ENCODE measurements at places on chromosomes 11 and 22.
A peak's percentile ranks its signal among the peaks of the same experiment; 100 is the strongest.

DNA sequence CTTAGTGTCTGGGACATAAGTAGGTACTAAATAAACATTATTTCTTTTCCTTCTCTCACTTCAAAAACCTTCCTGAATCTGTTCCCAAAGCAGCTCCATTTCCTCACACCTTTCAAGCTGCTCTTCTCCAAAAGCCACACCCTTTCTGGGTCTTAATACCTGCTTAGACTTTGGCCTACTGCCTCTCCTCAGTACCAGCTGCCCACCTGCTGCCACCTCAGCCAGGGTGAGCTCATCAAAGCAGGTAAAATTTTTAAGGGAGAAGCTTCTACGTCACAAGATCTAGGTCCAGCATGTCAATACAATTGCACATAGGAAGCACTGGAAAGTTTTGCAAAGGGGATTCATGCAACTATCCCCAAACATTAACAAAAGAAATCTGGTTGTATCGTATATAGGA lies 108.4 kb downstream of the RPL27A start:
- DNase-seq, result no peak

DNA sequence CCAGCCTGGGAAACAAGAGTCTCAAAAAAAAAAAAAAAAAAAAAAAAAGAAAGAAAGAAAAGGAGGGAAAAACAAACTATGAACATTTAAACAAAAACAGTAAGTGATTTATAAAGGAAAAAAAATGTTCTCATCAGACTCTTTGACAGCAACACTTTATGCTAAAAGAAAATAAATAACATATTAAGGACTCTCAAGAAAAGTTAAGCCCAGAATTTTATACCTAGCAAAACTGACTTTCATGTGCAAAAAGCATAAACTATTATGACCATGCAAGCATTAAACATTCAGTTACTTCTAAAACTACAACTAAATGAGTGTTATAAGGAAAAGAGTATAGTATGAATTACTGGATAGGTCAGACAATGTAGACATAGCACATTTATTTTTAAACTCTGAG lies 68.4 kb downstream of the FBLN1 start:
- DNase-seq, result no peak

DNA sequence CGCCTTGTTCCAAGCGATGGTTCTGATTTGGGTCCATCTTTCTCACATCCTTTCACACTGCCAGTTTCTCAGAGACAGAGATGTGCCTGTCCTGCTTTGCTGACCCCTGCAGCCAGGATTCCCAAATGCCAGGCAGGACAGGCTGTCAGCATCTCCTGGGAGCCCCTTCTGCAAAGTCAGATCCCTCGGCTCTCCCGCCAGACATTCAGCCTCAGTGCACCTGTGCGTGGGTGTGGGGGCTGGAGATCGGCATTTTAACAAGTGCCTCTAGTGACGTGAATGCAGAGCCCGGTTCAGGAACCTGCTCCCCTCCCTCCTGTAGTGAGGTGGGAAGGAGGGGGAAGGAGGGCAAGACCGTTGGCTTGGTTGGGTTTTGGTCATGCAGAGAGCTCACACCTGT lies 108.9 kb upstream of the FGF3 start:
- DNase-seq, result no peak

DNA sequence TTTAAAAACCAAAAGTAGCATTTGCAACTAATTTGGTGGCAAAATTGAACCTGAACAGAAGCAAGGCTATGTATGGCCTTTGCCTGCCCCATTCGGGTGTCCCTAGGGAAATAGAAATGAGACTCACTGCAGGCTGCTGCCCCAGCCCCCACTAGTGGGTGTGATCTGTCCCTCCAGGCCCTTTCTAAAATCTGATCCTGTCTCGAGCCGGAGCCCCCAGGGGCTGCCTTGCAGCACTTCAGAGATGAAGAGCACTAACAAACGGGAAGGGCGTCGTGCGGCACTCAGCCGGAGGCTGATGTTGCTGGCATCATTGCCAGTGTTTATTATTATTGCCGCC lies 43.2 kb downstream of the CD82 start:
- no peak for DNase-seq

DNA sequence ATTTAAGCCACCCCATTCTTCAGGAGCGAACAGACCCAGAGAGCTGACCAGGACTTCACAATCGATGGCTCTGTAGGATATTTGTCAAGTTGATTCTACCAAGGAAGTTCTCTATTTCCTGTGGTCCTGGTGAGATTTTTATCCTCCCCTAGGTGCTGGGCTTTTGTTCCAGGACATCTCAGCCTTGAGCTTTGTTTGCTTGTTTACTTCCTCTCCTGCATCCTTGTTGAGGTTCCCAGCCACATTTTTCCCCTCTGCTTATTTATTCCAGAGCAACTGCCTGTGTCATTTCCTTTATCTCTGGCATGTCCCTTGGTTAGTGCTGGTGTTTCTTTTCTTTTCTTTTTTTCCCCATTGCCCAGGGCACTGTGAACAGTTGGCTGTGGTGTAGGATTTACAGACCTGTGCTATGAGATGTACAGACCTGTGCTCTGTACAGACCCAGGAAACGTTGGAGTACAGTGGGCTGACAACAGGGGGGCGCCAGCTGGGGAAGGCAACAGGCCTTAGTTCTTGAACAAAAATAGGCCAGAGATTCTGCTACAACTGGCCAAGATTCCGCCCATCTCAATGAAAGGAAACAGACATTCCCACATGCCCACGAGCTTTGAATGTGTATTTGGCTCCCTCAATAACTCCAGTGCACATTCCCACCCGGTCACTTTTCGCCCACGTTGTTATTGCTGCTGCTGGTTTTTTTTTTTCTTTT lies 235.9 kb upstream of the DDI1 start:
- DNase-seq, result peak; percentile 4

DNA sequence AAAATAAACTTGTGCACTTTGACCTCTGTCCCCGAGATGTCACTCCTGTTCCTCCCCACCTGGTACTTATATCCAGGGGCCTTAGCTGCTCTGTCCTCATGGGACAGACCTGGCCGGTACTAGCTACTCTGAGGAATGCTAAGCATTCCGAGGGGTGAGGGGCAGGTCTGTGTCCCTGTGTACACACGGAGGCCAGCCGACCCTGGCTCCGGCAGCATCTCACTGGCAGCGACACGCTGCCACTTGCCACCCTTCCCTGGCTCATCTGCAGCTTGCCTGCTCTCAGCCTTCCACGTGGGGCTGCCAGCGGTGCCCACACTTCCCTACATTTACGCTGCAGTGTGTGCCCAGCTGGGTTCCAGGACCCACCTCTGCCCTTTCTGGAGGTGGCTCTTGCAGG lies 21.6 kb upstream of the TEF start:
- DNase-seq, result no peak

DNA sequence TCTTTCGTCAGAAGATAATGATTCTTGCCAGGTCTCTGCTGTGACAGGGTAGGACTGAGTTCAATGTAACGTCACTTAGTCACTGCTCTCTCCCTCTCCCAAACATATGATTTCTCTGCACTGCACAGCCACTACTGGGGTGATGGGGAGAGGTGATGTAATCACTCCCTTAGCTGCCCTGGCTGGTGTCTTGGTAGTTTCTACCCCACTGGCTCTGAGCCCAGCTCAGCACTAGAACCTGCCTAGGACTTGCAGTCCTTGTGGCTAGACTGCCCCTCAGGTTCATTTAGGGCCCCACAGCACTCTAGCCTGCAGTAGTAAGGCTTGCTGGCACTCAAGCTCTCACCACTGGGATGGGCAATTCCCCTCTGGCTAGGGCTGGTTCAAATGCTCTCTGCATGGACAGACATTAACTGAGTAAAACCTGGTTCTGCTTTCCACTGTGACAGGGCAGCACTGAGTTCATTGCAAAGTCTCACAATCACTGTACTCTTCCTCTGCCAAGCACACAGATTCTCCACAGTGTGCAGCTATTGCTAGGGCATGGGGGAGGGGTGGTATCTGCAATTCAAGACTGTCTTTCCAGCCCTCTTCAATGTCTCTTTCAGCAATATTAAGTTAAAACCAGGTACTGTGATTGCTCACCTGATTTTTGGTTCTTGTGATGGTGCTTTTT lies 571.4 kb upstream of the FAT3 start:
- no peak for DNase-seq

DNA sequence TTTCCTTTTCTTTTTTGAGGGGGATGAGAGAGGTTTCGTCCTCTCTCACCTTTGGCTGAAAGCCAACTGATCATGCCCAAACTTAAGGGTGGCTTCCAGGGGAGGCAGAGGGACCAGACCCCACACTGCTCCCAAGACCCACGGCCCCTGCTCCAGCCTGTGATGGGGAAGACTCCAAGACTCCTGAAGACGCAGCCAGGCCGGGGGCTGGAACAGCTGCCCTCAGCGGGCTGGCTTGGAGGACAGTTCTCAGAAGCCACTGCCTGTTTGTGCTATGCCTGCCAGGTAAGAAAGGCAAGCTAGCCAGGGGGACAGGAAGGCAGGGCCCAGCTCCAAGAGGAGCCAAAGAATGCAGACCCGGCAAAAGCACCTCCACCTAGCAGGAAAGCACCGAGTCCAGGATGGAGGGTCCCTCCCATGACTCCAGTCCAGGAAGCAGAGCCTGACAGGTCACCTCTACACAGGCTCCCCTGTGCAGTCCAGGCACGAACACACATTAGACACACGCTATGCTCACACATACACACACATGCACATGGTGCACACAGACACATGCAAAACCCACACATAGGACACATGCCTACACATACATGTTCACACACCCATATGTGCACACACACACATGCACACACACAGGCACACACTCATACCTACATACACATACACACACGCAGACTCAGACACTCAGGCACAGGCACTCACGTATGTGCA lies 31.3 kb downstream of the GNB1L start:
- no peak for DNase-seq

- DNase-seq, result no peak
These were observed 12.8 kb downstream of the FBXO3 start for GRCh38 chr11:33761471-33761870.

DNA sequence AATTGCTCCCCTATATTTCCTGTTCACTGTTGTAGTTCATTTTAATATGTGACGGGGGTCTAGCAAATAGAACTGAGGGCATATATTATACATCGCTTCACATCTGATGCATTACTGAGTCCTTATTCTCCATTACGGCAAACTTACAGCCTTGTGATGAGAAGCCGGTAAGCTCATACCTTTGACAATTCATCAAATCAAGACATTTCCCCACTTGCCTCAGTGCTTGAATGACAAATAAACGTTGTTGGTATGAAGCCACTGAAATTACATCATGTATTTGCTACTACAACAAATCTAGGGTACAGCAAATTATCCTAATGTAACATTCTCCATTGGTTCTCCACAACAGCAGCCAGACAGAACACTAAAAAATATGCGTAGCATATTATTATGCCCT lies 1999.8 kb downstream of the LRRC4C start:
- DNase-seq, result no peak
